ENCODE measurements at places on chromosomes 2 and 18. TPM values are rescaled to one million over a fixed set of nuclear protein-coding genes. Genes with fewer than 3 reads are reported as not detected.

Gene SRSF7
- 194 TPM for total RNA-seq

Gene CCDC85A
- total RNA-seq = not detected

Gene SEPTIN10
- 6.3 TPM for total RNA-seq

Gene DYTN
- total RNA-seq = not detected

Gene LMAN2L
- 4.8 TPM for total RNA-seq

Gene C2orf80
- total RNA-seq = not detected

Gene SOX11
- not detected for total RNA-seq

Gene MAP4K4
- total RNA-seq = 62.3 TPM

Gene DYNAP
- total RNA-seq = not detected

Gene MROH2A
- total RNA-seq = not detected

Gene PLCD4
- 0.18 TPM for total RNA-seq

Gene ASB18
- total RNA-seq = not detected

Gene NPPC
- total RNA-seq = 0.35 TPM

Gene TCF23
- not detected for total RNA-seq

Gene CCL20
- 7.9 TPM for total RNA-seq

Gene B4GALT6
- total RNA-seq = 6.5 TPM

Gene ITGB1BP1
- total RNA-seq = 92.1 TPM

Gene GALNT5
- total RNA-seq = 0.04 TPM

Gene DYSF
- total RNA-seq = not detected

Gene RAPH1
- 8.5 TPM for total RNA-seq

Gene CROCC2
- total RNA-seq = not detected

Gene SERPINE2
- total RNA-seq = 30.9 TPM

Gene LBX2
- 0.28 TPM for total RNA-seq

Gene IL36RN
- not detected for total RNA-seq

Data from activated CD4-positive, alpha-beta T cell treated with anti-CD3 and anti-CD28 coated beads for 36 hours (primary cell).